Right ventricle myocardium inferior (tissue), 1 donor: ENCODE measurements at places on chromosomes 11 and 22.

- DNase-seq: no peak
Measured at GRCh38 chr11:6557761-6558674, 45.4 kb downstream of the RRP8 start.

DNA sequence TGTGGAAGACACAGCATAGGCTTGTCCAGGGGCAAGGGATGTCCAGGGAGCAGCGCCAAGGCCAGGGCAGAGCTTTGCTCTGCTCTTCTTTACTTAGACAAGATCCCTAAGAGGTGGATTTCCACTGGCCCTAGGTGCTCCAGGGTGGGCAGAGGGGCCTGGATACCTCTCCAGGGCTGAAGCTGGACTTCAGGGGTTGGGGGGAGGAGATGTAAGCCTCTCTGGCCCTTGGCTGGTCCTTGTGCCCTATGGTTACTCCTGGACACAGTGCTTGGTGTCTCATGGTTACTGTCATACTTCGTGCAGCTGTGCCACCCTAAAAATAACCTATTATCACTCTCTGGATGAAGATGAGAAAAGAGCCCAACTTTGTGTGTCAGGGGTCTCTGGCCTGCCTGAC, 12.9 kb upstream of the KCNJ11 start:
- DNase-seq: no peak

DNA sequence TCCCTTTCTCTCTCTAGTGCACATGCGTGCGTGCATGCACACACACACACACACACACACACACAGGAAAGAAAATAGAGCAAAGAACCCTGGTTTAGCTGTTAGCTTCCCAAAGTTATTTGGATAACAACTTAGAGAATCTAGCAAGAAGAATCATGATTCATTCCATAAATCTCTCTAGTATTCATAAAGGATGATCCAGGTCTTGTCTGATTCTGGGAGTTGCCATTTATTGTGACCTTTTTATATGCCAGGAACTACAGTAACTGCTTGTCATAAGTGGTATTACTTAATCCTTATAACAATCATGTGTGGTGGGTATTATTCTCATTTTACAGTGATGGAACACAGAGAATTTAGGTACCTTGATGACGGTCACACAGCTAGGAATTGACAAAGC, 141.5 kb upstream of the MTMR2 start:
- no peak for DNase-seq

DNA sequence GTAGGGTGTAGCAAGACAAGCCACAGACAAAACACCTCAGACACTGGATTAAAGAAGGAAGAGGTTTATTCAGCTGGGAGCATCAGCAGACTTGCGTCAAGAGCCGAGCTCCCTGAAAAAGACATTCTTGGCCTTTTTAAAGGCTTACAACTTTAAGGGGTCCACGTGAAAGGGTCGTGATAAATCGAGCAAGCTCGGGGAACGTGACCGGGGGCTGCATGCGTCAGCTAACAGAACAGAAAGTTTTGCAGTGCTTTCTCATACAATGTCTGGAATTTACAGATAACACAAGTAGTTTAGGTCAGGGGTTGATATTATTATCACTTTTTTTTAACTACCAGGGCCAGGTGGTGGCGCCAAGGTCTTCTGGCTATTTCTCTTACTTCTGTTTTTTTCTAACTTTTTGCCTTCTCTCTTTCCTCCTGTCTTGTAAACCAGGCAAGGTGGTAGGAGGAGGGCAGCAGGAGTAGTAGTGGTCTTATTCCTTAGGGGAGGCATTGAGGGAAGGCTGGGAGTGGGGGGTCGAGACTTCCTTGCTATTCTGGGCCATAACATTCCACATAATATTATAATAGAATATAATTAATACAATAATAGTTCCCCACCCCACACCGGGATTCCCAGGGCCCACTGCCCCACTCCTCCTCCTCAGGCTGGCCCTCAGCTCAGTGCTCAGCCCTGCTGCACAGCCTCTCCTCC, 587 bp upstream of the ALDH3B1 start:
- no peak for DNase-seq

GRCh38 chr22:41781507-41781906, 19.0 kb upstream of the CCDC134 start:
- DNase-seq: peak; percentile 30

- no peak for DNase-seq
Measured at GRCh38 chr22:50581031-50581949, 1.4 kb downstream of the CHKB start.

GRCh38 chr11:3227568-3228444, 4.4 kb downstream of the MRGPRE start:
- no peak for DNase-seq

- DNase-seq: no peak
Measured at GRCh38 chr11:18144243-18144642, 11.9 kb downstream of the MRGPRX3 start.

DNA sequence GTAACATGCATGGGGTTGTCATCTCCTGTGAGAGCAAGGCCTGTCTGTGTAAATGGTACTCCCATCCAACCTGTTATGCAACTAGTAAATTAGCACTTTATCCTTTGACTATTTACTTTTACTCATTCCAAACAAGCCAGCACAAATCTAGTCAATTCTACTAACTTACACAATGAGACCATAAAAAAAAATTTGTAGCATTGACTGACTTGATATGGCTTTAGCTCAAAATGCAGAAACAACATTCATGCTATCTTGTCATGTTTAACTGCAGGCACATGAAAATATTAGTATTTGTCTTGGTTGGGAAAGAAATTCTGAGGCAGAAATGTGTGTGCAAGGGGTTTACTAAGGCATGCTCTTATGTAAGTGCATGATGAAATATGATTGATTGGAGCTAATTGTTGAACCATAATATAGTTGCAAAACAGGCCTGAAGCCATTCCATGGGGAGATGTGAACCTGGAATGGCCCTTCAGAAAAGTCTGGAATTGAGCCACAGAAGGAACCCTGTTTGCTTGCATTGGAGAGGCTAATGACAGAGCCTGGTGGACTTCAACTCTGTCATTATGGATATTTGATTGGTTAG, 2.5 kb downstream of the SLC22A25 start:
- DNase-seq: no peak

GRCh38 chr11:34621876-34622275, 983 bp downstream of the EHF start:
- DNase-seq: no peak

DNA sequence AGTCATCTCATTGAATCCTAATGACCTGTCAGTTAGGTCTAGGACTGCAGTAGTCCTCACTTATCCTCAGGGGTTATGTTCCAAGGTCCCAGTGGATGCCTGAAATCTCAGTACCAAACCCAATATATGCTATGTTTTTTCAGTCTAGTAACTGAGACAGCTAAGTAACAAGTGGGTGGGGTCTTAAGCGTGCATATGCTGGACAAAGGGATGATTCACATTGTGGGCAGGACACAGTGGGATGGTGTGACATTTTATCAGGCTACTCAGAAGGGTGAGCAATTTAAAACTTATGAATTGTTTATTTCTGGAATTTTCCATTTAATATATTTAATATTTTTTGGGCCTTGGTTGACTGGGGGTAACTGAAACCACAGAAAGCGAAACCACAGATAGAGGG, 29.0 kb downstream of the DDX10 start:
- DNase-seq: no peak

DNA sequence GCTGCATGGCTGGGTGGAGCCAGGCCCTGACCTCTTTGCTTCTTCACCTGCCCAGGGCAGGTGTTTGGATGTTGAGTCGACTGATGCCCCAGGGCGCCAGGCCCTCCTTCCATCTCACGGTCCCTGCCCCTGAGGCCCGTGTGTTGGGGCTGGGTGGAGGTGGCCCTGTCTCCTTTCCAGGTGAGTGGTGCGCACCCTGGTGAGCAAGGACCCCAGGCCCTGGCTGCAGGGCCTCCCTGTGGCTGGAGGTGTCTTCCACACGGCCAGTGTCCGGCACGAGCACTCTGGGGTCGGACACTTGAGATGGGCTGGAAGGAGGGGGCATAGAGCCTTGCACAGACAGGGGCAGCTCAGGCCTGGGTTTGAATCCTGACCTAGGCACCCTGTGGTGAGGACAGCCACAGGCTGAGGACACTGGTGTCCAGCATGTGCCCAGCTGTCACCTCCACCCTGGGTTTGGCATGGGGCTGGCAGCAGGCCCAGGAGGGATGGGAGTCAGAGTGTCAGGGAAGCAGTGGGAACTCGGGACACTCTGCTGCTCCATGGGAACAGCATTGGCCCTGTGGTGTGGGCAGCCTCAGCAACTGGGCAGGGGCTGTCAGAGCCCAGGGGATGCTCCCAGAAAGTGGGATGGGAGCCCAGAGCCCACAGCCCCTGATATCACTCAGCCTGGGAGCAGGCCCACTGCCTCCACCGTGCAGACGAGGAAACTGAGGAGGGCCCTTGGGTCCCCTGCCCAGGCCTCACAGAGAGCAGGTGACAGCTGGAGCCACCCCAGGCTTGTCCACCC, 37.1 kb upstream of the CCDC188 start:
- DNase-seq: no peak

DNA sequence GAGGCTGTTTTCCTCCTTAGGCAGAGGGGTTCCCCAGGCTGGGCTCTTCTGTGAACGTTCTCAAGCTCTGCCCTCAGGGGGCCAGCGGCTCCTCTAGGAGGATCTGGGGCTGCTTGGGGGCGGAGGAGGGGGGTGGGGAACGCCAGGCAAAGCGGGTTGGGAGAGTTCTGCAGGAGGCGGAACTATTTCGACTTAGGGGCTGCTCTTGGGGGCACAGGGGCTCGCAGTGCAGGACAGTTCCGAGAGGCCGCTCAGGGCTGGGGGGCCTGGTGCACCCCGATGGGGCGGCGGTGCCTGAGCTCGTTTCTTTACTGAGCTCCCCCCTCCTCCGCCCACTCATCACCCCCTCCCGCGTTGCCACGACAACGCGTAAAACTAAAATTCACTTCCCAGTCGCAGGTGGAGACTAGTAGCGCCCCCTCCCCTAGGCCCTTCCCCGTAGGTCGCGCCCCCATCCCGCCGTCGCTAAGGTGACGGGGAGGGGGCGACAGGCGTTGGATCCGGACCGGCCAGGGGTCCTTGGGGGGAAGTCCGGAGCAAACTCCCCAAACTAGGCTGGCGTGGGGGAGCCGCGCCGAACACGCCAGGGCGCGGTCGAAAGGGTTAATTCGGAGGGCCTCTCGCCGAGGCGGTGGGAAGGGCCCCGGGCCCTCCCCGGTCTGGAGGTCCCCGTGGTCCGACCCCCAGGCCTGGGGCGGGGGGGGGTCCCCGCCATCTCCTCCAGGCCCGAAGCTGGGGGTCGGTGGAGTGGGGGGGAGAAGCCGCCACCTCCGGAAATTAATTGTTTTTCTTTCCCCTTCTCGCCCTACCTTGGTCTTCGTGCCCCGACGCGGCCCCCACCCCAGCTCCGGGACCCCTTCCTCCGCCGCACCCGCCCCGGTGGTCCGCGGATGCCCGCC, 857 bp downstream of the SHANK3 start:
- DNase-seq: no peak

DNA sequence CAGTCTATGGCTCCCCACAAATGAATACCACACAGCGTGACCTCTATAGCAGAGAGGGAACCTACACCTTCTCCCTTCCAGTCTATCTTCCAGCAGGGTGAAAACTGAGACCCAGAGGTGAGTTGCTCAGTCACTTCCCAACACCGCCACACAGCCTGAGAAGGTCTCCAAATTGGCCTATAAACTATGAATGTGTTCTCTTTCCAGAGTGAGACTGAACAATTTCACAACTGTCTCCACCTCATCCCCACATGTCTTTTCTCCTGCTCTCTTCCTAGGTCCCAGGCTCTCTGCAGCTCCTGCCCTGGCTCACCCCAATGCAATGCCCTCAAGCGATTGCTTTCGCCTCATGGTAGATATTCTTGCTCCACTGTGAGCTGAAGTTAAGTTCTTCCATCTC, 14.0 kb downstream of the CLMP start:
- no peak for DNase-seq

DNA sequence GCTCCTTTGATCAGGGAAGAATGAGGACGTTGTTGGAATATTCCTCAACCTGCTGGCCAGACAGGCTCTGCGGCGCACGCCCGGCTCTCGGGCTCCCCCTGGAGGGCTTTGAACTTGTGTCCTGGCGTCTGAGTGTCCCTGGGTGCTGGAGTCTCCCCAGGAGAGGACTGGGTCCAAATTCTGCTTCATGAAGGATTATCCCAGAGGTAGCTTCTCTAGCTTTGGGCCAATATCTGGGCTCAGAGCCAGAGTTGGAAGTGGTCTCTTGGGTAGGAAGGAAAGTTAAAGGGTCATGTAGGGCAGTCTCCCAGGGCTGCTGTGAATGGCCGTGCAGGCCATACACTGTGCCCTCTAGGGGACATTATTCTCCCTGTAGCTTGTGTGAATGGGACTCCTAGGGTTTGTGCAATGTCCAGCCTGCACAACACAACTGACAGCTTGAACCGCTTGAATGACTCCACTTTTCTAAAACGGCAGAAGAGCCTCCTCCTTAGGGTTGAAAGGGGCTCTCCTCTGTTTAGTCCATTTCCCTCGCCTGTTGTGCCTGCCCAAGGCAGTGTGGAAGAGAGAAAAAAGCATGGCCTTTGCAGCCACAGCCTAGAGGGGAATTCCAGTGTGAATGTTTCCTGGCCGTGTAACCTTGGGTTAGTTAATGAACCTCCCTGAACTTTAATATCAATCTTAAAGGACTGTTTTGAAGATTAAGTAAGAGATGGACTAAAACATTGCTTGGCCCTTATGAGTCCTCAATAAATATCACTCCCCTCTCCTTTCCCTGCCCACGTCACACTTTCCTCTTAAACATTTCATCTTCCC, 111.2 kb upstream of the THY1 start:
- peak; percentile 88 for DNase-seq

DNA sequence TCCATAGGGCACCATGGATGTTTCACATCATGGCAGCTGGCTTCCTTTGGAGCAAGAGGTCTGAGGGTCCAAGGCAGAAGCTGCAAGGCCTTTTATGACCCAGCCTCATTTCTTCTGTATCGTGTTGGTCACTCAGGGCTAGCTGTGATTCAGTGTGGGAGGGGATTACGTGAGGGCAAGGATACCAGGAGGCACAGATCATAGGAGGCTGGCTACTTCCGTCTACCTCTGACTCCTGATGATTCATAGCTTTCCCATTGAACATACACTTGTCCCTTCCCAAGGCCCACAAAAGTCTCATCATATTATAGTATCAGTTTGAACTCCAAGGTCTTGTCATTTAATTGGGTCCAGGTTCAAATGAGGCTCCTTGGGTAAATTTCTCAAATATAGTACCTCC, 135.3 kb upstream of the ZBED5 start:
- DNase-seq: no peak

- DNase-seq: no peak
Measured at GRCh38 chr11:66860449-66860831, 3.6 kb downstream of the LRFN4 start.

DNA sequence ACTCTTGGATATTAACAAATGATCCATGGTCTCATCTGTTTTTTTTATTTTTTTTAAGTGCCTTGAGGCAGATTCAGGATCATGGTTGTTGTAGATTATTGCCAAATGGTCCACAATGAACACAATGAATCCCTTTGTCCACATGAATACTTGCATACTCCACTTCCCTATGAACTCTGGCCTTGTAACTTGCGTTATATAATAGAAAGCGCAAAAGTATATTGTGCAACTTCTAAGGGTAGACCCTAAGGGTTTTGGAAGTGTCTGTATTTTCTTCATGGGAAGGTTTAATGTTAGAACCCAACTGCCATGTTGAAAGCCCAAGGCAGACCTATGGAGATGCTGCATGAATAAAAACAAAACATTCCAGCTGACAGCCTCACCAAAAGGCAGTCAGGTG, 8.1 kb upstream of the OR5AL1 start:
- no peak for DNase-seq
